ENCODE measurements at places on chromosomes 11 and 22.

GRCh38 chr11:73797457-73797856, 9.8 kb downstream of the MRPL48 start:
- DNase-seq = no peak

GRCh38 chr11:2461253-2461955, 16.6 kb downstream of the KCNQ1 start:
- no peak for DNase-seq

DNA sequence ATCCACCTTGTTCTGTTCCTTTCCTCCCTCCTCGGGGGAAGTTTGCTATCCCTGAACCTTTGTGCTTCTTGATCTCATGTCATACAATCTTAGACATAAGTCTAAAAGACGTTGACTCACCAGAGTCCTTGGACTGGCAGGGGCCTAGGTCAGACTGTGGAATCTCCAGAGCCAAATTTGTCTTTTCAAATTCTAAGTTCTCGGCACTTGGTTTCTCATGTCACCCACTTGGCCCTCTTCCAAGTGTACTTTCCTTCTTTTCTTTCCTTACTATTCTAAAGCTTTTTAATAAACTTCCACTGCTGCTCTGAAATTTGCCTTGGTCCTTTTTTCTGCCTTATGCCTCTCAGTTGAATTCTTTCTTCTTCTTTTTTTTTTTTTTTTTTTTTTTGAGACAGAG, 30.1 kb upstream of the SMPD1 start:
- DNase-seq = no peak

DNA sequence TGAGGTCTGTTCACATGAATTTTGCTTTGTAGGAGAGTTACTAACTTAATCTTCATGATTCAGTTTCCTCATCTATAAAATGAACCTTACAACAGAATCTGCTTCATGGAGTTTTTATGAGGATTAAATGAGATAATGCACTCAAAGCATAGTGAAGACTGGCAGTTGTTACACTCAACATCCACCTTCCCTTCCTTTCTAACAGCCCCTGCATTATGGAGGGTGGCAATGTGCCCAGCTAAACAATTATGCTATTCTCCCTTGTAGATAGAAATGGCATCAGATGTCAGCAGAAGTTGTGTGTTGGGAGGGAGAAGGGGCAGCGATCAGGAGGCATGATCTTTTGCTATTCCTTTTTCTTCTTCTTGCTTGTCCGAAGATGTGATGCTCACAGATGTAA, 6.5 kb downstream of the POU2AF1 start:
- DNase-seq = no peak

- no peak for DNase-seq
Measured at GRCh38 chr11:70603756-70604211, 205.5 kb downstream of the CTTN start.

DNA sequence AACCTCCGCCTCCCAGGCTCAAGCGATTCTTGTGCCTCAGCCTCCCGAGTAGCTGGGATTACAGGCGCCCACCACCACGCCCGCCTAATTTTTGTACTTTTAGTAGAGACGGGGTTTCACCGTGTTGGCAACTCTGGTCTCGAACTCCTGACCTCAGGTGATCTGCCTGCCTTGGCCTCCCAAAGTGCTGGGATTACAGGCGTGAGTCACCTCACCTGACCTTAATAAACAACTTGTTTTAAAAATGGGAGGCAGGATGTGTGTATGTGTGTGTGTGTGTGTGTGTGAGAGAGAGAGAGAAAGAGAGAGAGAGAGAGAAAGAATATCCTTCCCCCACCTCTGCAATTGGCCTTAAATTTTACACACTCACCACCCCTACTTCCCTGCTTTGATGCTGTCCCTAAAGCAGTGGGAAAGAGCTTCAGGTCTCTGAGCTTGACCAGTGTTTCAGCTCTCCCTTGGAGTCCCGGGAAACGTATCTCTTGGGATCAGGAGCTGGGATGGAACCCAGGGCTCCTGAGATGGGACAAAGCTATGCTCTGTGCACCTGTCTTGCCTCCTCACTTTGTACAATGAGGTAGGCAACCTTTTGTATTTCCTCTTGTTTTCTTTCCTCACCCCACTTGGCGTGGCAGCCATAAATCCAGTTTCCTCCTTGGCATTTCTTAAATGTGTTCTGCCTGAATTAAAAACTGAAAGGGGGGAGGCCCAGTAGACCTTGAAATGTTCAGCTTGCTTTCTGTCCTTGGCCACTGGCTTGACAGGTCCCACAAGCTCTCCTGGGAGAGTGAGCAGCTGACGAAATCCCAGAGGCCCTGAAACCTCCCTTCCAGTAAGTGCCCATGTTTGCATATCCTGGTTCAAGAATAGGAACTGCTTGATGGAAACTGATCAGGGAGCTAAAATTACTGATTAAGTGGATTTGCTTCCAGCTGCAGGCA, 17.8 kb upstream of the XBP1 start:
- no peak for DNase-seq

DNA sequence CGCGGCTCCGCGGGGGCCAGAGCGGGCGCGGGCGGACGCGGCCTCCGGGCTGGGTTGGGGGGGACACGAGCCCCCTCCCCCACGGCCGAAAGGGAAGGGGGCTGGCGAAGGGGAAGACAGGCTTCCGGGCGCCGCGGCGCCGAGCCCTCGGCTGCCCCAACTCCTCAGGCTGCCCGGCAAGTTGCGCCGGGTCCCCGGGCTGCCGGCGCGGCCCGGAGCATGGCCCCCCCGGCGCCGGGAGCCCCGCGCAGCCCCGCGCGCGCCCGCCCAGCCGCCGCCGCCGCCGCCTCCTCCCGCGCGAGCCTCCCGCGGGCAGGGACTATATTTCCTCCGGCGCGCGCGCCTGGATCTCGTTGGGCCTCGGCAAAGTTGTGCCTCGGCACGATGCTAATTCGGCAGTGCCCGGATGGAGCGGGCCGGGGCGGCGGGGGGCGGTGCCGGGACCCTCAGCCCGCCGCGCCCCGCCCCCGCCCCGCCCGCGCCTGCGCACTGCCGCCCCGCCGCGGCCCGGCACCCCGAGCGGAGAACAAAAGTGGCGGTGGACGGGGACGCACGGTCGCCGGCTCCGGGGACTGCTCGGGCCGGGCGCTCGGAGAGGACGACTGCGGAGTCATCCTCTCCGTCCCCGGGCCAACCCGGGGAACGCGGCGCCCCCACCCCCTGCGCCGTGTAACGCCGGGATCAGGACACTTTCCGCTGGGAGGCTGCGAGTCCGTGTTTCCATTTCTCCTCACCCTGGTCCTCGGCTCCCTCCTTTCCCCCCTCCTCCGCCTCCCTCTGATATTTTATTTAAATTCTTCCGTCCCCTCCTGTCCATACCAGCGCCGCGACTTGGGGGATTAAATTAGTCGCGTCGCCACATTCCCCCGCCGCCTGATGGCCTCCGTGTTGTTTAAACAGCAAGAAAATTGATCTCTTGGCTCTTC, at the start of gene PHF21B:
TSS of gene PHF21B (minus strand) at position 400 of the 926 bp plus-strand sequence. CDS start 456 bp downstream, outside the sequence.
- DNase-seq = no peak

DNA sequence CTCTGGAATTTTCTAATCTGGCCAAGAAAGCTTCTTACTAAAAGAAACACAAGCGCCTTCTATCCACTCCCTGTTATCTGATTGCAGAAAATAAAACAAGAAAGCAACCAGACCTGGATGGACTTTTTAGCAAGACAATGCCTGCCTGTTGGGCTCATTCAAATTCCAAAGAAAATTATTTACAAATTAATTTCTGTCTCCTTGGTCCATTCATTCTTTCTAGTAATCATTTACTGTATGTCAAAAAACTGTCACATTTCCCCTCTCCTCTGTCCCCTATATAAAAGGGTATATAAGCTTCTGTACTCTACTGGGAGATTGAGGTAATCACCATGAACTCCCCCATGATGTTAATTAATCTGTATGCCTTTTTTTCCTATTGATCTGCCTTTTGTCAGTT, 279.9 kb downstream of the DLG2 start:
- DNase-seq = no peak

DNA sequence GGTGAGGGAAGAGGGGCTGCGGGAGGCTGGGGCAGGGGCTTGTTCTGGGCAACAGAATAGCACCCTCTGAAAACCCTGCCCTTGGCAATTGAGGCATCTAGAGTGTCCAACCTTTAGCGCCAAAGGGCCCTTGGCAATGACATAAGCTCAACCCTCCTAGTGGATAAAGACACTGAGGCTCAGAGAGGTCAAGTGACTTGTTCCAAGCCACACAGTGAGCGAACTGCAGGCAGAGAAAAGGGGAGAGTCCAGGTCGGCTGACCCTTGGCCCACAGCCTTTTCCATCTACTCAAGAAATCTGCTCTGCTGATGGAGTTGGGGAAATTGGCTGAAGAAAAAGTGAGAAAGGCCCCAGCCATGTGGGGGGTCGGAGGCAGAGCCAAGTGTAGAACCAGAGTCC, 2.9 kb downstream of the SEC14L2 start:
- no peak for DNase-seq

GRCh38 chr11:100354736-100355135, 332.4 kb upstream of the ARHGAP42 start:
- no peak for DNase-seq

DNA sequence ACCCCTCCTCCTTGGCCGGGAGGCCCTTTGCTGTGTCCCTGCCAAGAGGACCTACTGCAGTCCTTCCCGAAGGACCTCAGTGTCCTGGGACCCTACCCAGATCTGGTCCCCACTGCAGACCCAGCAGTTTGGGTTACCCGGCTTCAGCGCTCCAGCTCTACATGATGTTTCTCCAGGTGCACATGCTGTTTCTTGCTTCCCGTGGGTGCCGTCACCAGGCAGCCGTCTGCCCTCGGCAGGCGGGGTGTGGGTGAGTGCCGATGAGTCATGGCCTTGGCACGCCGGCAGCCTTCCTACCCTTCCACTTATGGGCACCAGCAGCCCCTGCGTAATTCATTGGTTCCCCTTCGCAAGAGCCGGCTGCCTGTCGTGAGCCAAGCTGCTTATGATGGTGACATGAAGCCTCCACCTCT, 101.8 kb downstream of the BCR start:
- DNase-seq = no peak

DNA sequence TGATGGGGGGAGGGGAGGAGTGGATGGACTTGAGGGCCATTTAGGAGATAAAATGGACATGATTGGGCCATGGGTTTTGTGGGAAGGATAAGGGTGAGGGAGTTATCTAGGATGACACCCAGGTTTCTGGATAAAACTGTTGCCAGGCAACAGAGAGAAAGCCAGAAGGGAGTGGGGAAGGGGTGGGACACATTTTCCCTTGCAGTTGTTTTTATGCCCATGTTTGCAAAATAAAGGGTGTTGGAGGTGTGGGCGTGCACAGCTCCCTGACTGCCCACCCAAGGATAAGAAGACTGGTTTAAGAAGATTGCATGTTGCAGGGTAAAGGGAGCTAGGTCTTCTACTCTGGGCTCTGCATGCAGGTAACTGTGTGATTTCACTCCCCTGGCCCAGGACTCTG, 18.3 kb upstream of the YWHAH start:
- no peak for DNase-seq

DNA sequence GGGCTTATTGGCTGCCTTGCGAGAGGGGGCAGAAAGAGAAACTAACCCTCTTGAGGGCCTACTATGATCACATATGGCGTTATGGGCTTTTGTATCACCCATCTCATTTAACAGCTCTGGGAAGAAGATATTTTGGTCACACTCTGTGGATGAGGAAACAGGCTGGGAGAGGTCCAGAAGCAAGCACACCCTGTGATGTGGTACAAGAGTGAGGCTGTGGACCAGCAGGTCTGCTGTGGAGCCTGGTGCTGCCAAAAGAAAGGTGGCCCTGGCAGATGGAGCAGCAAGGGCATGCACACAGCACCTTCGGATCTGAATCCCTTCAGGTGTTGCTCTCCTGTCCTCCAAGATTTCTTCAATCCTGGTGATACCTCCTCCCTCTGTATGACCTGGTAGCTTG, 64.1 kb downstream of the KCNC1 start:
- DNase-seq = no peak

DNA sequence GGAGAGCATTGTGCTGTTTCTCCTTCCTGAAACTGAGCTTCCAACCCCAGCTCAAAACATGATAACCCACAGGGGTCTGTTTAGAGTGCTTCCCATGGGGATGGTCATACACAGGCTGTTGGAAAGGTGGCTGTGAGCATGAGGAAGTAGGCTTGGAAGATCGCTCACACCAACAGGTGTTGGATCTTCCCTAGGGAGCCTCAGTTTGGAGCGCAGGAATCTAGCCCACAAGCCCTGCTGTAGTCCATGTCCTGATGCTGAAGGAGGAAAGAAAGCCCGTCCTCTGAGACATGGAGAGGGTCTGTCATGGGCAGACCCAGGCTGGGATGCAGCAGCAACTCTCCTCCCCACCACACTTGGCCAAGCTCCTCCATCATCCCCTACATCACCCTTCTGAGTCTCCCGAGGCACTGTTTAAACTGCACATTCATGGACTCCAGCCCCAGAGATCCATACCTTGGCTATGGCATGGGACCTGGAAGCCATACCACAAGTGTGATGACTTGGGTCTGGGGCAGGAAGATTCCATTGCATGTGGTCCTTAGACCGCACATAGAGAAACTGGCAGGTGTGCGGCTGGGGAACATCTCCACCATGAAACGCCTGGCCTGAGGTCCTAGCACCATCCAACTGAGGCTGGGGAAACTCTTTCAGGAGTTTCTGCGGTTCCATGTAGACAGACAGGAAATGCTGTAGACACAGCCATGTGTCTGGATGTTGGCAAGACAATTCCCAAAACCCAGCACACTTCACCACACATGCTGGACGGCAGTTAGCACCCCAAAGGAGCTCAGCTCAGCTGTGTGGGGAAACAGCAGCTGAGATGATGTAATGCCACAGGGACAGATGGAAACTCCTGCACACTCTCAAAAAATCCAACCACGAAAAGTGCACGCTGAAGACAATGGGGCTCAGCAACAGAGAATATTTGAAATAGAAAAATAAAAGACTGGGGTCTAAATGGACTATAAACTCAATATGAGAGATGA, 27.6 kb upstream of the TTC12 start:
- DNase-seq = no peak

GRCh38 chr11:57458410-57459163, 1.7 kb upstream of the RTN4RL2 start:
- DNase-seq = peak; percentile 72

DNA sequence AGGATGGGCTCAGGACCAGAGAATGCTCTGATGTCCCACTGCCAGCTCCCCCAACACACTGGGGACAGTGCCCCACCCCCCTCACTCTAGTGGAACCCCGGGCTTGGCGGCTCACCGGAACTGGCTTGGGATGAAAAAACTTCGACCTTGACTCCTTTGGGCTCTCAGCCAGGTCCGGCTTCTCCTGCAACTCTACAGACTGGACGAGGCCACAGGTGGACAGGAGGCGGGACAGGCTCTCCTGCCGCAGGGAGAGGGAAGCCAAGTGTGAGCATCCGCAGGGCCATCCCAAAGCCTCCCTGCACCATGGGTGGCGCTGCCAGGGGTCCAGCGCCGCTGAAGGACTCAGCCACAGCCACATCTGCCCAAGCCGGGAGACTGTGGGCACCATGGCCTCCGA, 3.7 kb downstream of the RRP7A start:
- no peak for DNase-seq

GRCh38 chr11:19237381-19237780, 3.4 kb downstream of the E2F8 start:
- no peak for DNase-seq
